ENCODE measurements at places on chromosomes 4 and X. TPM values are rescaled to one million over a fixed set of nuclear protein-coding genes. Genes with fewer than 3 reads are reported as not detected.

DNA sequence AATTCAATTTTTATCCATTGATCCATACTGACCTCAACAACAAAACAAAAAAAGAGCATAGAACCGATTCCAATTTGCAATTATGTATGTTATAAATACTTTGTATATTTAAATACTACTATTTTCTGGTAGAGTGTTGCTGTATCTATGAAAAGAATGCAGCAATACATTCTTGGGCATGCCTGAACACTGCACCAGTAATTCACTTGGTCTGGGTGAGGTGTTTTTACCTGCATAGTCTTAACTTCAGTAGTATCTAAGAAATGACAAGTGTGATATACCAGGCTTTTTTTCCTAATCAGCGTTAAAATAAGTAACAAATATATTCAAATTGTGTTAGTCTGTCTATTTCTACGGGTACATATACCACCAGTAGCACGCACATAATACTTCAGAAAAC, 120.2 kb downstream of the KLHL13 start:
- no peak for DNase-seq

DNA sequence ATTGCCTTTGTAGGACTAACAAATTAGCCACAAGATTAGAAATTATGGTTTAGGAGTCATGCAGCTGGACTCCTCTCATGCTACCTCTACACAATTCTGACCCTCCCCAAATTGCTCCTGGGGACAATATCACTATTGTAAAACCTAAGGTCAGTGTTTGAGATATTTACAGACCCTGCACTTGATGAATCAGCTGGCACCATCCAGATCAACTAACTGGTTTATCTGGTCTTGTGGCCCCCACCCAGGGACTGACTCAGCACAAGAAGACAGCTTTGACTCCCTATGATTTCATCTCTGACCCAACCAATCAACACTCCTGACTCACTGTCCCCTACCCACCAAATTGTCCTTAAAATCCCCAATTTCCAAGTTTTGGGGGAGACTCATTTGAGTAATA, 192.4 kb downstream of the STPG2 start:
- no peak for DNase-seq

DNA sequence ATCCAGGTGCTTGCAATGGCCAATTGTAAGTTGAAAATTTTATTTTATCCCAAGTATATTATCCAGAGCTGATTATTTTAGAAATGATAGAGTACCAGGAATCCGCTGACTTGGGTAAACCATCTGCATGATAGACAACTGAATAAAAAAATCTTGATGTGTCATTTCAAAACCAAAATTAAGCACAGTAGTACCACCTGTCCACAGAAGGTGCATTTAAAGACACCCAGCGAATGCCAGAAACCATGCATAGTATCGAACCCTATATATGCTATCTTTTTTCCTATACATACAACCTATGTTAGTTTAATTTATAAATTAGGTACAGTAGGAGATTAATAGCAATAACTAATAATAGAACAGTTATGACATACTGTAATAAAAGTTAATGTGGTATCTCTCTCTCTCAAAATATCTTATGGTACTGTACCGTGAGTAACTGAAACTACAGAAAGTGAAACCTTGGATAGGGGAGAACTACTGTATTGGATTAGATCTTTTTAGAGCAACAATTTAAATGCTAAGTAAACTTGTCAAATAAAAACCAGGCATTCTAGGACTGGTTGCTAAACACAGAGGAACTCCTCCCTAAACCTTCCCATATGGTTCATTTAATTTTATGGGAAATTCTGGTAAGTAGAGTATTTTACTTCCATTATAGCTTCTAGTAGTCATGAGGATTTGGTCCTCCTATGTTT, 6.2 kb downstream of the NEIL3 start:
- no peak for DNase-seq

DUSP21 gene
- total RNA-seq: not detected

Data from B cell (primary cell).